ENCODE measurements at places on chromosomes 11 and 22.

DNA sequence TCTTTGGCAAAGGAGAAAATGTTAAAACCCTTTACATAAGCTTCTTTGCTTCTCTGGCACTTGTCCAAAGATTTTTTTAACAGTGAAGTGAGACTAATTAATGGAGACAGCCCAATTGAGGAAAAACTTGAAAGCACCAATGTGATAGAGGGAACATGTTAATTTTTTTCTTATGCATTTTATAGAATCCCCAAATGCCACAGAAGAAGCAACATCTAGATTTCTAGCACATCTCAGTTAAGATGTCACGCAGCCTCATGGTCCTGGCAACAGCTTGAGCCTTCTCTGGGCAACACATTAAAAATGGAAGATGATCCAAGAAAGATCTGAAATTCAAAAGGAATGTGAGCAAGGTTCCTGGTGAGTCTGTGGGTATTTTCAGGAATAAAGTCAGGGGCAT lies 48.5 kb downstream of the PACSIN2 start:
- DNase-seq: peak; percentile 87

DNA sequence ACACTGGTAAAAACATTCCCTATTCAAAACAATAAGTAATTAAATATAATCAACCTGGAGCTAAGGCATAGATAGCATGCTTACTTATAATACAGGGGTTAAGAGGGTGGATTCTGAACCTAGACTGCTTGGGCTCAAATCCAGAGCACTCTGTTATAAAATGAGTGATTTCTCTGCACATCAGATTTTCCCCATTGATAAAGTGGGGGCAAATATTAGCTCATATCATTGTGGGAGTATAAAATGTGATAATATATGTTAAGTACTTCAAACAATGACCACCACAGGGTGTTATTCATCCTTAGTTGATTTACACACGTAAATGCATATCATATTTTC lies 139.4 kb downstream of the LUZP2 start:
- no peak for DNase-seq

DNA sequence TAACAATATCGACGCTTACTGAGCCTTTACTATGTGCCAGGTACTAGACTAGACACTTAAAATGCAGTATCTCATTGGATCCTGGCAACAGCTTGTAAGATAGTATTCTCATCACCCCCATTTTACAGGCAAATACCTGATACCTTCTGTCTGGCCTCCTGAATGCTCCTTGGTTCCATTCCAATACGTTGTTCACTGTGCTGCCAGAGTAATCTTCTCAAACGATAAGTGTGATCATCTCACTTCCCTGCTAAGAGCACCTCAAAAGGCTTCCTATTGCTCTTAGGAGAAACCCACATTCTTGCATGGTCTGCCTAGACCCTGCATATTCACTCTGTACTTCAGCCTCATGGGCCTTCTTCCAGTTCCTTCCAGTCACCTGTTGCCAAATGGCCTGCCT lies 1.3 kb upstream of the NRIP3 start:
- DNase-seq: peak; percentile 24

- DNase-seq: no peak
Observed at GRCh38 chr11:96271777-96272176, 71.2 kb downstream of the MAML2 start.

- DNase-seq: no peak
Observed at GRCh38 chr22:37230673-37231405, 13.2 kb downstream of the RAC2 start.

DNA sequence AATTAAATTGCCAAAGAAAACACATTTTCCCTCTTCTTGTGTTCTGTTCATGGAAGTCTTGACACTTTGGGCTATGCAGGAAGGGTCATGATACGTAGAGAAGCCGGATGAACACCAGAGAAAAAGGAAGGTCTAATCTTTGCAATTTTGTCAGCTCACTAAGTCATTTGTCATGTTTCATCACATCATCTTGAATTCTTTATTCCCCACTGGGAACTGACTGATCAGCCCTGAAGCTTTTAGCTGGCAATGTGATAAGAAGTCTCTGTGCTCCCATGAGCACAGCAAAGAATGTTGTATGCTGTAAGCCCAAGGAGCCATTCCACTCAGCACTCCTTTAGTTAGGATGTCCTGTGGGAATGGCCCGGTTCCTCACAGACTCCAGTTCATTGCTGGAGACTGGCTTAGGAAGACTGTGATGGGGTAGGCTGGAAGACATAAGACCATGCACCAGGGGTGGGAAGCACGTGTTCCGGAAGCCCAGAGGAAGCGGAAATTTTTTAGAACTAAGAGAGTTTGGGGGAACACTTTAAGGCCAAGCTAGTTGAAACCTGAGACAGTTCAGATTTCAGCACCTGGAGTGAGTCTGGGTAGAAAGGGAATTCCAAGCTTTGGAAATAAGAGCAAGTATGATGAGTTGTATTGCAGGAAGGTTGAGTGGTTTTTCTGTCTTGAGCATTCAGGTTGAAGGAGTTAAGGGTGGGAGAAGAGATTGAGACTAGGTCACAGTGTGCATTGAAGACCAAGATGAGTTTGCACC lies 306.7 kb upstream of the MTNR1B start:
- DNase-seq: peak; percentile 95

- DNase-seq: no peak
Observed at GRCh38 chr11:75334402-75334891, 17.0 kb downstream of the ARRB1 start.

- DNase-seq: no peak
Observed at GRCh38 chr11:58837707-58838388, 6.7 kb downstream of the GLYATL2 start.

GRCh38 chr22:28795932-28796856 lies 4.2 kb downstream of the XBP1 start:
- no peak for DNase-seq

GRCh38 chr11:126162306-126163030 lies 49.0 kb downstream of the RPUSD4 start:
- DNase-seq: peak; percentile 61

DNA sequence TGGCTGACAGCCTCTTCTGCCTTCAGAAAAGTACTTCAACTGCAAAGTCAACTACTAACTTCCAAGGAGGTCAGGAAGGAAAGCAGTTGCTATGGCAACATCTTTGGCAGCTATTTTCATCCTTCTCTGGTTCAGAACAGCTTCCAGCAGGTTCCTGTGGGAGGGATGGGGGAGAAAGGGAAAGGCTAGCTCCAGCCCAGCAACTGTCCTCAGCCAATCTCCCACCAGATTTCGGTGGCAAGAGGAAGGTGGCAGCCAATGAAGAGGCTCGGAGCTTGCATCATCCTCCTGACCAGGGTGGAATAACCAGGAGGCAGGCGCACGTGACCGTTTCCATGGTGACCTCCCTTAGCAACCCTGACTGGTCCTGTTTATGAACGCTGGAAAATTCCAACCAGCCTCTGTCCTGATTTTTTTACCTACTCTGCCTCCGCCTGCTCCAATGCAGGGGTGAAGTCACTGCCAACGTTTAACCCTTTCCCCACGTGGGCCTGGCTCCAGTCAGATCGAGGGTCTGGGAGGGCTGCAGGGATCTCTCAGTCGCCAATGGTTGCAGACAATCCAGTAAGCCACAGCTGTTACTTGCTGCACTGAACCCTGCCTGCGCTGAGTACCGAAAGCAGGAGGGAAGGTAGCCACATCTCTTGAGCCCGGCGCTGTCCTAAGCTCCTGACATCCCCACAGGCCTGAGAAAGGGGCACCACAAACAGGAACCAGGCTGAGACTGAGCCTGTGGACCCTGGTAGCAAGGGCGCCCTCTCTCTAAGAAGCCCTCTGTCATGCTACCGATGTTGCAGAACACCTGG lies 11.2 kb upstream of the MALAT1 start:
- peak; percentile 100 for DNase-seq

- DNase-seq: no peak
Observed at GRCh38 chr11:67465189-67465510, 3.9 kb downstream of the TMEM134 start.

GRCh38 chr11:126929179-126930061 lies 71.2 kb downstream of the KIRREL3 start:
- peak; percentile 68 for DNase-seq

GRCh38 chr22:32676191-32676590 lies 125.3 kb upstream of the TIMP3 start:
- no peak for DNase-seq
